Fibroblast of pulmonary artery (primary cell): ENCODE measurements at places on chromosomes 11 and 22.

- no peak for DNase-seq
Measured at GRCh38 chr22:22871536-22872278, 15.9 kb upstream of the IGLL5 start.

DNA sequence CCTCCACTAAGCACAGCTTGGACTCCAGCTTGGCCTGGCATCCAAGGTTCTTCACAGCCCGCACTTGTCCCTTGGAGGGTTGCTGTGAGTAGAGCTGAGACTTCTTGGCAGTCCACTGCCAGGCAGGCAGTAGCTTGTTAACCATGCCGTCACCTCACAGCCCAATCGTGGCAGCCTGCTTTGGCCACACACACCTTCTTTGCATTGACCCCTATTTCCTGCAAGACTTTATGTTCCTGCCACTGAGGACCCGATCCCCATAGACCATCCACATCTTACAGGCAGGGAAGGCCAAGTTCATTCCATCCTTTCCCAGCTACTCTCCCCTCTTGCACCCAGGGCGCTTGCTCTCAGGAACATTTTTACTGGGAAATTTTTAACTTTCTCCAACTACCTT is 2.5 kb upstream of the PYGM start:
- no peak for DNase-seq

DNA sequence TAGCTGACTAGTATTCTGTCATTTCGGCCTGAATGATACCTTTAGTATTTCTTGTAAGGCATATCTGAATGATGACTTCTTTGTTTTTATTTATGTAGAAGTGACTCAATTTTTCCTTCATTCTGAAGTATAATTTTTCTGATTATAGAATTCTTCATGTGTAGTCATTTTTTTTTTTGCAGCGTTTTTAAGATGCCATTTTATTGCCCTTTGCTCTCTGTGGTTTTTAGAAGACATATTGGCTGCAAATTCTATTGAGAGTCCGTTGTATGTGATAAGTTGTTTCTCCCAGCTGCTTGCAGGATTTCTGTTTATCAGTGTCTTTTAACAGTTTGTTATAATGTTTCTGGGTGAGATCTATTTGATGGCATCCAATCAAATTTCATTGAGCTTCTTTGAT is 1224.8 kb downstream of the JRKL start:
- DNase-seq: peak; percentile 86

DNA sequence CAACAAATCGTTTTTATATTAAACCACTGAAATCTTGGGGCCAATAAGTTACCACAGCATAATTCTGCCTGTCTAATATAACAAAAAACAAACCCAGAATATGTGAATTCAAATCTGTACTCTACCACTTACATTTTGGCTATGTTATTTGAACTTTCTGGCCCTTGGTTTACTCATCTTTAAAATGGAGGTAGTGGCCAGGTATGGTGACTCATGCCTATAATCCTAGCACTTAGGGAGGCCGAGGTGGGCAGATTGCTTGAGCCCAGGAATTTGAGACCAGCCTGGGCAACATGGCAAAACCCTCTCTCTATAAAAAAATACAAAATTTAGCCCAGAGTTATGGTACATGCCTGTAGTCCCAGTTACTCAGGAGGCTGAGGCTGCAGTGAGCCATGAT is 84.2 kb downstream of the FAM168A start:
- no peak for DNase-seq

DNA sequence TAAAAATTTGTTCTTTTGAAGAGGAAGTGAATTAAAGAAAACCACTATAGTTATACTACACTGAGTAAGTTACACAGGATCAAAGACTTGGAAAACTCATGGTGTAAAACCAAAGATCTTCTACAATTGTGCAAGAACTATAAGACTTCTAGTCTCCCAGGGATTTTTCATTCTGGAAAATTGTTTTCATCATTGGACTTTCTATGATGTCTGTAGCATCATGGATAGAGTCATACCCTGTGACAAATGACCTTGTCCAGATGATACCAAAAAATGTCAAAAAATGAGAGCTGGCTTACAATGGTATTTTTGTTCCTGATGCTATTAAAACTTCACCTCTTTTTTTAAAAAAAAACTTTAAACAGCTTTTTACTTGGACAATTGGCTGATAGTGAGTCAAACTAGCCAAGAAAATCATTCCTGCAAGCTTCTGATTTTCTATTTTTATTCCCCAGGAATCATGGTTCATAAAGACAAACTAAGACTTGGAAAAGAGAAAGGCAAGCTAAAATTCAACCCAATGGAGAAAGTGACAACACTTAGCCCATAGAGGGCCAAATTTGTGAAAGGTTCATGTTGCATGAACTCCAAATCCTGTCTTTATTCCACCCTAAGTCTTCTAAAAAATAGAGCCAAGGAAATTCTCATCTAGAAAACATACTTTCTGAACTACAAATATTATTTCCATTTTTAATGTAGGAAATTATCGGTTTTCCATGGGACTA is 30.7 kb downstream of the ME3 start:
- no peak for DNase-seq

GRCh38 chr11:74106124-74106523 is 64.7 kb downstream of the C2CD3 start:
- DNase-seq: no peak
